ENCODE measurements at places on chromosomes 7 and 10.

- DNase-seq = no peak
These were observed 176.4 kb downstream of the ZNF248 start for GRCh38 chr10:37680716-37681616.

DNA sequence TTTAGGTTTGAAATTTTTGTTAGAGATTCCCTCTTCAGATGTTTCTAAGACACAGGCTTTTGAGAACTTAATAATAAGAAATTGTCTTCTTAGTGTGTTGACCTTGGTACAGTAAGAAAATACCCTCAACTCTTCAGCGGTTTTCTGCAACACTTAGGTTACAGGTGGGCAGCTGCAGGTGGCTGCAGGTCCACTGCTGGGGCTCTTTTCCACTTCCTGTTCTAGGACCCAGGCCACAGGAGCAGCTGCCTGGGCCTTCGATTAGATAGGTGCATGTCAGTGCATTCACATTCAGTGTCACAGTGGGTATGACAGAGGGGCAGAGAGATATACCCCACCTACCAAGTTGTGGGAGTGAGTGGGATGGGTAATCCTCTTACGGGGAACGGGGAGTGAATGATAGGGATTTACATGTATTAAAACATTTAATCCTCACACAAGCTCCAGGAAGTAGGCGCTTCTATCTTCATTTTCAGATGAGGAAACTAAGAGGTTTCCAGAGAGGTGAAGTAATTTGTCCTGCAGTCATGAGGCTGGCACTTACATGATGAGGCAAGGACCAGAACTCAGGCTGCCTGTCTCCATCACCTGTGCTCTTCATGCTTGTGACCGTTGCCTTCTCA, 20.2 kb upstream of the SUV39H2 start:
- DNase-seq = no peak

DNA sequence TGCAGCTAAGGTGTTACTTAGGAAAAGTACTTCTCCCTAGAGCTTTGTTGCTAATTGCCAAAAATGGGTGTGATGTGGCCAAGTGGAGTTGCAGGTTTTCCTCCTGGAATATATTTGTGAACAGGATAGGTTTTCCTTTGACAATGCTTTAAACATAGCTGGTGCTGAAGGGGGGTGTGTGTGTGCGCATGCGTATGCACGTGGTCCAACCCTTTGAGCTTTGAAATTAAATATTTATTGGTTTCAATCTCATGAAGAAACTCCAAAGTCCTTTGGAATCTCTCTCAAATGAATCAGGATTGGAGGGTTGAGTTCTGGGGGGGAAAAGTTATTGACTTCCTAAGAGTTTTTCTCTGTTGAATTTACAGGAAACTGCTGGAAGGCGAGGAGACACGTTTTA, 11.1 kb downstream of the INA start:
- no peak for DNase-seq

DNA sequence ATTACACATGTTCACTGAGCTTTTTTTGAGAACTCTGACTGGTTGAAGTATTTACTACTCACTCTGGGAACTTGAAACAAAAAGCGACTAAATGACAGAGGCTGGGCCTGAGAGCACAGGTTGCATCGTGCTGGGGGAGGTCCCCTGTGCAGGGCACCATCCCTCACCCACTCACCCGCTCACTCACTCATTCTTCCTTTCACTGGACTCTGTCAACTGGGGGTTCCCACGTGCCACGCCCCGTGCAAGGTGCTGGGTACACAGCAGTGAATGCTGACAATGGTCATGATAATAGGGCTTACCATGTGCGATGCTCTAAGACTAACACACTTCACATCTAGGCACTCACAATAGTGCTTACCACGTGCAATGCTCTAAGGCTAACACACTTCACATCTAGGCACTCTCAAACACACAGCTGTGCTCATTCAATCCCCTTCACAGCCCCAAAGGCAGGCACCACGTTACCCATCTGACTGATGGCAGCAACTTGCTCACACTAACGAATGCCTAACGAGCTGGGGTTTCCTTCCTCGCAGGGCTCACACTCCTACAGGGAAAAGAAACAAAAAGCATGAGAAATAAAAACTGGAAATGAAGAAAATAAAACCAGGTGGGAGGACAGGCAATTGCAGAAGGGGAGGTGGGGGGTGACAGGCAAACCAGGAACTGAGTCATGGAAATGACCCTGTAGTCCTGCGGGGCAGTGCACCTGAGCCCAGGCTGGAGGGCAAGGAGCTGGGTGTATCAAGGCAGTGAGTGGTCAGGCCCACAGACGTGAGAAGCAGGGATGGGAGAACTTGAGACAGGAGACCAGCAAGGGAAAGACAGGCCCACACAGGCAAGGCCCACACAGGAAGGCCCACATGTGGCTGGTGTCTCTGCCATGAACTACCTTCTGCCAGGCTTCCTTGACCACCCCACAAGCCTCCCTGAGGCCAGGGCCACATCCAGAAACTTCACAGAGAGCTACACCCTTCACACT, 147.0 kb upstream of the FAM20C start:
- peak; percentile 3 for DNase-seq

- DNase-seq = peak; percentile 62
These were observed 18.0 kb downstream of the PURB start for GRCh38 chr7:44867073-44867995.

- DNase-seq = no peak
These were observed 542.3 kb upstream of the NRP1 start for GRCh38 chr10:33876584-33877400.

- DNase-seq = no peak
These were observed 66.8 kb downstream of the RHOBTB1 start for GRCh38 chr10:60877061-60877776.

GRCh38 chr7:80294346-80294745, 159.7 kb downstream of the GNAI1 start:
- no peak for DNase-seq

- DNase-seq = no peak
These were observed 59.9 kb upstream of the RHEB start for GRCh38 chr7:151579644-151580043.

- DNase-seq = no peak
These were observed 1122.2 kb upstream of the CELF2 start for GRCh38 chr10:9895453-9895852.

GRCh38 chr7:466465-467191, 53.0 kb downstream of the PDGFA start:
- DNase-seq = peak; percentile 82

DNA sequence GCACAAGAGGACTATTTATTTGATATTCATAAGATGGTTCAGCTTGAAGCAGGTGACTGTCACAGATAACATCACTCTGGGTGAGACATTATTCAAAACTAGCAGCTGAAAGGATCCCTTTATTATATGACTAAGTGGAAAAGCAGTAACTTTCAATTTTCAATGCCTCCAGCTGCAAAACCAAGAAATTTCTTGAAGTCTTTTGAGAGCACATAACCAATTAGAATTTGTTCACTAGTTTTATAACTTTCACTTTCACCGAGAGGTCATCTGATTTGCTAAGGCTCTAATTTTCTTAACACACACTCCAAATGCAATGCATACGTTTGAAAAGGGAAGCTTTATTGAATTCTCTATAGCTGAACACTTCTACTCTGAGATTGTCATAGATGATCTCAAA, 88.6 kb upstream of the KLF14 start:
- DNase-seq = no peak

- no peak for DNase-seq
These were observed 9.1 kb upstream of the EIF4H start for GRCh38 chr7:74164985-74165456.

DNA sequence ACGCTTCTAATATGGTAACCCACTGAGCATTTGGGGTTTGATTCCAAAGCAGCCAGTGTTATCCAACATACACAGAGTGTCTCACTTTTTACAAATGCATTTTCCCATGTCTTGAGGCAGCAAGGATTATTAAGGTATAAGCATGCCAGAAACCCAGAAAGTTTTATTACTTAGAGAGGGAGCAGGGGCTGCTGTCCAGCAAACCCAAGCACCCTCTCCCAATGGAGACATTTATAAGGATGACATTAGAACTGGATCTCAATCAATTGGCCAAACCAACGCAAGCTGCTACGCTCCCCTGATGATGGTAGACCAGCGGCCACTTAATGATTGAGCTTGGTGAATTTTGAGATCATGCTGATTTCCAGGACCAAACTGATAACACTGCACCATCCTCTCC, 176.3 kb downstream of the FANK1 start:
- no peak for DNase-seq

DNA sequence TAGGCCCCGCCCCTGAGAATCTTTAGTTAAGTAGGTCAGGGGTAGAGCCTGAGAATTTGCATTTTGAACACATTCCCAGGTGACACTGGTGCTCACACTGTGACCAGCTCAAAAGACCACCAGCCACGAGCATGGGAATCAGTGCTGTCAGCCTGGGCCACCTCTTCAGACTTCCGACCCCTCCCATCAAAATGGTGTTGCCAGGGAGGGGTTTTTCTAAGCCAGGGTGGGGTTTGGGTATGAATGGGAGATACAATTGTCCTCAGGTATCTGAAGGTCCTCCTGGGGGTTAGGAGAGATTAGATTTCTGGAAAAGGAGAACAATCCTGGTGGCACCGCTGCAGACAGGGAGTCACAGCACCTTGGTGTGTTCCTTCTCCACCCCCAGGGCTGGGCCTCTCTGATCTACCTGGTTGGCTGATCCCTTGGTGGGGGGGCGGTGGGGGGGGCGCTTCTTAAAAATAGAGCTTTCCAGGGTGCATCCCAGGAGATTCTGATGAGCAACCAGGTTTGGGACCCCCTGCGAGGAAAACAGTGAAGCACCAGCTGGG, 111.5 kb upstream of the ANLN start:
- no peak for DNase-seq

DNA sequence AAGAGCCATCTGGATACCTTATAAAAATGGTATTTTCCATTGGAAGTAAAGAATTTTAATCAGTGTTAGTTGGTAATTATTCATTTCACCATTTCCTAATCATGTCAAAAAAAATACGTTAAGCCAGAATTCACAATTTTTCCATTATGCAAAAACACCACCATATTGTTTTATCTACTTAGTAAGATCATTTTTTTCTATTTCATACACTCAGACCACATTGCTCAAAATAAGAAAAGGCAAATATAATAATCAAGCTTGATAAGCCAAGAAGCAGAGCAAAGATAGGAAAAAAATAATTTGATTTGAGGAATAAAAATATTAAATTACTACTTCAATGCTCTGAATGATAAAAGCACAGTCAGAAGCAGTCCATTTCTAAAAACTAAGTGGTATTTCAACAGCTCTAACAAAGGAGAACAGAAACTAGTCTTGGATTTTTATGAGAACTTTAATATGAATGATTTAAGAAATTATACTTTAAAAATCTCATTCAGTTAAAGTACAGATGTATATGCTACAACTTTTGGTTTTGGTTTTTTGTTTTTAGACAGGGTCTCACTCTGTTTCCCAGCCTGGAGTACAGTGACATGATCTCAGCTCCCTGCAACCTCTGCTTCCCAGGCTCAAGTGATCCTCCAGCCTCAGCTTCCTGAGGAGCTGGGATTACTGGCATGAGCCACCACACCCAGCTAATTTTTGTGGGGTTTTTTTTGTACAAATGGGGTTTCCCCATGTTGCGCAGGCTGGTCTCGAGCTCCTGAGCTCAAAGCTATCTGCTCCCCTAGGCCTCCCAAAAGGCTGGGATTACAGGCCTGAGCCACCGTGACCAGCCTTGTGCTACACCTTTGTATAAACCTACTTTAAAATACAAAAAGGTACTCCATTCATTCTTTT, 46.6 kb downstream of the LRRN3 start:
- no peak for DNase-seq

DNA sequence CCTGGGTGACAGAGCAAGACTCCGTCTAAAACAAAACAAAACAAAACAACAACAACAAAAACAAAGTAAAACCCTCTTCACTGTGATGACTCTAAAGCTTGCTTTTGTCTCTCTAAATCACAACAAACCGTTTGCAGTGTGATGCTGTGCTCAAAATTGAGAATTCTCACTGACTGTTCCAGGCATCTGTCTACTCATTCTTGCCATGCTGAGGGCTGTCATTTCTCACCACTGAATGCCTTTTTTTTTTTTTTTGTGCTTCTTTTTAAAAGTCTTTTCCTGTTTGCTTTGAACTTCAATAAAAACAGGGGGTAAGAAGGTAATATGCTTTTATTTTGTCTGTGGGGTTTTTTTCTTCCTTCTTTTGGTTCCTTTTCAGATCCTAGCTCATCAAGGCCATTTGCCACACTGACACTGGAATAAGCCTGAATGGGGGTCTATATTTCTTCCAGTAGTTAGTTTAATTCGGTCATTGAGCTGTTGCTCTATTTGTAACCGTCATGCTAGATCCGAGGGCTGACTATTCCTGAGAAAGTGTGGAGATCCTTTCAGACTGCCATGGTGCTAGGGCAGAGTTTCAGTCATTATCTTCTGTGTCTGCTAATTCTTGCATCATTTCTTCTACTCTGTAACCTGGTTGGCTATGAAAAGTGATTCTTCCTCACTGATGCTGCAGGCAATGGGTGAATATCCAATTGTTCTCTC, 10.6 kb downstream of the FAS start:
- no peak for DNase-seq

DNA sequence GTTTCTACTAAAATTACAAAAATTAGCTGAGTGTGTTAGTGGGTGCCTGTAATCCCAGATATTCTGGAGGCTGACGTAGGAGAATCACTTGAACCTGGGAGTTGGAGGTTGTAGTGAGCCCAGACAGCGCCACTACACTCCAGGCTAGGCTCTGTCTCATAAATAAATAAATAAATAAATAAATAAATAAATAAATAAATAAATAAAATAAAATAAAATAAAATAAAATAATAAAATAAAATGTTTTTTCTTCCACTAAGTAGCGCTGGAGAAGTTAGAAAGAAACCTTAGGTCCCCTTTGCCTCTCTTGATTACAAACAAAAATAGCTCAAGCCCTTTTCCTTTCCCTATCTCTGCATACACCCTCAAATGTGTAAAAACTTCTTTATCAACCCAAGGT, 525.9 kb downstream of the IPMK start:
- no peak for DNase-seq

DNA sequence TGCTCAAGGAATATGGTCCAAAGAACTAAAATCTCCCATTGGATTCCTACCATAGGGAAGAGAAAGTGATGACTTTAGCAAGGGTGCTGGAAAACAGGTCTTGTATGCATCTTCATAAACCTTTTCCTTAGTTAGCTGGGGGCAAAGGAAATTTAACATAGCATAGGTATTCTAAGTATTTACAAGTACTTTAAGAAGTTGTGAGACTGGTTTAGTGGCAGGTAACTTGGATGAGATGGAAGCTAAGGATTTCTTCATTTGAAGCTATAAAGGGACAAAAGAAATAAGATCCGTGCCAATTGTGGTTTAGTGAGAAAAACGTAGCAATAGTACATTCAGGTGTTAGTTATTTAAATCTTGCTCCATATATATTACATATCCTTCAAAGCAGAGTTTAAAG, 183.4 kb upstream of the TCF7L2 start:
- no peak for DNase-seq

GRCh38 chr7:113783403-113783802, 135.4 kb downstream of the PPP1R3A start:
- no peak for DNase-seq

All from lower leg skin (tissue), 4 donors.